ENCODE measurements at places on chromosomes 12 and 14. TPM values are rescaled to one million over a fixed set of nuclear protein-coding genes. Genes with fewer than 3 reads are reported as not detected.

ZBTB42 gene
- 6.4 TPM for total RNA-seq

GSC gene
- total RNA-seq, result not detected

RNASE7 gene
- total RNA-seq, result not detected

FSCB gene
- not detected for total RNA-seq

MAP3K9 gene
- total RNA-seq, result 2.5 TPM

CLBA1 gene
- 3.1 TPM for total RNA-seq

PMCH gene
- total RNA-seq, result not detected

MYF6 gene
- total RNA-seq, result not detected

SLC38A4 gene
- total RNA-seq, result 2.0 TPM

FLRT2 gene
- 13.4 TPM for total RNA-seq

LRRC43 gene
- total RNA-seq, result 3.1 TPM

KRT72 gene
- total RNA-seq, result not detected

PDE3A gene
- total RNA-seq, result 99.7 TPM

SLC15A5 gene
- total RNA-seq, result not detected

PTPN21 gene
- 49.4 TPM for total RNA-seq

SERPINA10 gene
- not detected for total RNA-seq

PTPRB gene
- total RNA-seq, result 38.3 TPM

WIF1 gene
- not detected for total RNA-seq

BIN2 gene
- 4.5 TPM for total RNA-seq

Data from right cardiac atrium (tissue), 5 donors.